ENCODE measurements at places on chromosomes 2 and 18.

DNA sequence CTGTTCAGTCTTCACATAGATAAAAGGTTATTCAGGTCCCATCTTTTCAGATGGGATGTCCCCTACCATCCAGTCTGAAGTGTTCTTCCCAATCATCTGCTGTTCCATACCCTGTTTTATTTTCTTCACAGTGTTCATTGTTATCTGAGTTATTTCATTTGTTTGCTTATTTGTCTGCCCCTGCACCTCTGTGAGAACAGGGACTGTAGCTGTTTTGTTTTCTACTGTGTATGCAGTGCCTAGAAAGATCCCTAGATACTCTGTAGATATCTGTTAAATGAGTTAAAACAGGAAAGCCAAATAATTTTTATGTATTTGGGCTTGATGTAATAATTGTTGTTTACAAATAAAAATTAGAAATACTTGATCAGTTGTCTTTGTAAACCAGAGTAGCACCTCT, 34.2 kb downstream of the SMAD4 start:
- no peak for DNase-seq

GRCh38 chr2:113127646-113128570, 510 bp downstream of the IL1RN start:
- no peak for DNase-seq

DNA sequence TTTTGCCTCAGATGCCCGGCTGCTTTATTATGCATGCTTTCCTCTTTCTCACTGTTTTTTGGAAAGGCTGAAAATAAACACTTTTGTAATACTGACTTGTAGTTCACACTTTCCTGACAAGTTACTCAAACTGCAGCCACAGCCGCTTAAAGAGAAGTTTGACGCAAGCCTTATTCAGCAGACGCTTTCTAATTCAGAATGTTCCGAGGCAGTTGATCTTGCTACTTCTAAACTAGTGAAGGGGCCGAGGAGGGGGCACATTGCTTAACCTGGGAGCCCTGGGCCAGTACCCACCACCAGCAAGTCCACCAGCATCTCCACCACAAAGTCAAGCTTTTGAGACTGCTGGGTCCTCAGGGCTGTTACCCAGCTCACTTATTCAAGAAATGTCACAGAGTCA, 71.8 kb upstream of the SPRED2 start:
- DNase-seq = no peak

GRCh38 chr18:50014606-50015005, 180.3 kb downstream of the MYO5B start:
- DNase-seq = no peak

GRCh38 chr2:169300636-169301530, 61.5 kb downstream of the LRP2 start:
- no peak for DNase-seq

DNA sequence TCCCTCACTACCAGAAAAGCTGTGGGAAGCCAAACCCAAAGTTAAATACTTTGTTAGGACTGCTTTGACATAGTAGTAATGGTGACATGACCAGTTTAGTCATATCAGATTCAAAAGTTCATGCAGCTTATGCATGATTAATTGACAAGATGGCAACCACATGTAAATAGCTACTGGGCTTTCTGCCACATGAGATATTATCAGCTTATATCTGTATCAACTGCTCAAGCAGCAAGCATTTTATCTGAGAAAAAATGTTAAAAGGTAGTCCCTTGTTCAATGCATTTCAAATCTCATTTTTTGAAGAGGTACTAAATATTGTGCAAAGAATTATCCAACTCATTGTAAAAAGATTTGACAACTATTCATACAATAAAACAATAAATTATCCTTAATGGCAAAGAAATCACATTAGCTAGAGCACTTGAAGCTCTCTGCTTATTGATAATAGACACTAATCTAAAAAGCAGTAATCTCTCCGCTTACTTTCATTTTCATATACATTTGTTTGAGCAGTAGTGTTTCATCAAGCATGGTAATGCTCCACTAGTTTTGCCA, 993.6 kb upstream of the NXPH2 start:
- no peak for DNase-seq
